NCI-H1092 treated with DMSO at 0.1 percent for 48 hours (cell line): ENCODE measurements at places on chromosomes 1 and 21.

- no peak for DNase-seq
Measured at GRCh38 chr1:99119188-99119587, 114.5 kb upstream of the PLPPR5 start.

DNA sequence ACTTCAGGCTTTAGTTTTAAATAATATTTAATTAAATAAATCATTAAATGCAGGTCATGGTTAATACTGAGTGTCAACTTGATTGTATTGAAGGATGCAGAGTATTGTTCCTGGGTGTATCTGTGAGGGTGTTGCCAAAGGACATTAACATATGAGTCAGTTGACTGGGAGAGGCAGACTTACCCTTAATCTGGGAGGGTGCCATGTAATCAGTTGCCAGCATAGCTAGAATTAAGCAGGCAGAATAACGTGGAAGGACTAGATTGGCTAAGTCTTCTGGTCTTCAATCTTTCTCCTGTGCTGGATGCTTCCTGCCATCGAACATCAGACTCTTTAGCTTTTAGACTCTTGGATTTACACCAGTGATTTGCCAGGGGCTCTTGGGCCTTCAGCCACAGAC lies 85.3 kb downstream of the MAP3K21 start:
- DNase-seq = no peak

GRCh38 chr1:53544728-53545515 lies 85.7 kb downstream of the DMRTB1 start:
- DNase-seq = no peak

DNA sequence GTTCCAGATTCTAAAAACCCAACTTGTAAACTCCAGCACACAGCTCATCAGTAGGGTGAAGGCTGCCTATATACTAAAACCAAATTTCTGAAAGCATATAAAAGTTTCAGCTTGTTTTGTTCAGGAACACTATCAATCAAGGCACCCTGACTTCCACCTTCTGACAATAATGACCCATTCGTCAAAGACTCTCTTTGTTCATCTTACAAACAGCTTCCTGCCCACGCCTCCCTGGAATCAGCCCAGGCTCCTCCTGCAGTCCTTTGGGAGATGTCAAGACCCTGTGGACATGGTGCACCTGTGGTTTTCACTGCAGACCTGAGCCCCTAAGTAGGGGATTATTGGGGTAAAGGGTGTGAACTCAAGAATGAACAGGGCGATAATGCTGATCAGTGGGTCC lies 178.9 kb upstream of the CAMK1G start:
- DNase-seq = no peak

DNA sequence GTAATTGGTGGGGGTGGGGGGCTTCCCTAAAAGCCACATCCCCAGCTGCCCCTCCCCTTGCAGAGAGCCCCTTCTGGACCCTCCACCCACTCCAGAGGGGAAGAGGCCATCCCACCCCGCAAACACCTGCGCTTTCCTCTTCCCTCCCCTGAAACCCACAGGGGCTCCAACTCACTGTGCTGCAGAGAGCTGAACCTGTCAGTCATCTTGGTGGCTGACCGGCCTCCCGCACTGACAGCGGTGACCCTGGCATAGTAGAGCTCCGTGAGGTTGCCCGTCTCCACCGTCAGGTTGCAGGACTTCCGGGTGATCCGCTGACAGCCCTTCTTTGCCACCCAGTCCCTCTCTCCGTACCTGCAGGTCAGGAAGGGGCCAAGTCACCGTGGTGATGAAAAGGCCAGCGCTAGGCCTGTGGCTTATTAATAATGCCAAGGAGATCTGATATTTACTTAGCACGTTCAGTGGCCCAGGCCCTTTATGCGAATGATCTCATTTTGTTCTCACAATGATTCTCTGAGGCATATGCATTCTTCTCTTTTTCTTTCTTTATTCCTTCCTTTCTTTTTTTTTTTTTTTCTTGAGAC lies 5.9 kb downstream of the IL22RA1 start:
- DNase-seq = no peak

GRCh38 chr1:163774401-163774945 lies 452.7 kb downstream of the NUF2 start:
- DNase-seq = no peak

GRCh38 chr1:1782399-1783221 lies 4.3 kb upstream of the NADK start:
- no peak for DNase-seq

GRCh38 chr21:17348357-17348756 lies 164.5 kb upstream of the CXADR start:
- no peak for DNase-seq

GRCh38 chr1:229459815-229460214 lies 25.9 kb upstream of the ACTA1 start:
- no peak for DNase-seq

DNA sequence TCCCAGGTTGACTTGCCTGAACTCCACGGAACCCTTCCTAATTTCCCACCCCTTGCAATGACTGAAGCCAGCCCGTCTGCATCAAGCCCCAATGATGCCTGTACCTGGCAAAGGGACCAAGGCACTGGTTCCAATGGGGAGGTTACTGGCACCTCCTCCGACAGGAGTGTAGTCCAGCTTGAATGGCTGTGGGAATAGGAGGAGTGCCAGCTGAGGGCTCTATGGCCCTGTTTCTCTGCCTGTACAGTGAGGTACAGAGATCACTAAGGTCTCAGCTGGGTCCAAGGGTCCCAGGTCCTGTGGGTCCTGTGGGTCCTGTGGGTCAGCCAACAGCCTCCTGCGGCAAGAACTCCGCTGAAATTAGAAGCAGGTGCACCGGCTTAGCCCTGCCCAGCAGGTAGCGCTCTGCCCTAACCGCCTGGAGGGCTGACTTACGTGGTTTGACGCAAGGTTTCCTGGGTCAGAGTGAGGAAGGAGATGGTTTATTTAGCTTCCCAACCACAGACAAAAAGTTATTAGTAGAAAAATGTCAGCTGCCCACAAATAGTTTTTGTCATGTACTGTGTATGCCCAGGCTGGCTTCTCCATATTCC lies 9.9 kb upstream of the SPRR4 start:
- no peak for DNase-seq

DNA sequence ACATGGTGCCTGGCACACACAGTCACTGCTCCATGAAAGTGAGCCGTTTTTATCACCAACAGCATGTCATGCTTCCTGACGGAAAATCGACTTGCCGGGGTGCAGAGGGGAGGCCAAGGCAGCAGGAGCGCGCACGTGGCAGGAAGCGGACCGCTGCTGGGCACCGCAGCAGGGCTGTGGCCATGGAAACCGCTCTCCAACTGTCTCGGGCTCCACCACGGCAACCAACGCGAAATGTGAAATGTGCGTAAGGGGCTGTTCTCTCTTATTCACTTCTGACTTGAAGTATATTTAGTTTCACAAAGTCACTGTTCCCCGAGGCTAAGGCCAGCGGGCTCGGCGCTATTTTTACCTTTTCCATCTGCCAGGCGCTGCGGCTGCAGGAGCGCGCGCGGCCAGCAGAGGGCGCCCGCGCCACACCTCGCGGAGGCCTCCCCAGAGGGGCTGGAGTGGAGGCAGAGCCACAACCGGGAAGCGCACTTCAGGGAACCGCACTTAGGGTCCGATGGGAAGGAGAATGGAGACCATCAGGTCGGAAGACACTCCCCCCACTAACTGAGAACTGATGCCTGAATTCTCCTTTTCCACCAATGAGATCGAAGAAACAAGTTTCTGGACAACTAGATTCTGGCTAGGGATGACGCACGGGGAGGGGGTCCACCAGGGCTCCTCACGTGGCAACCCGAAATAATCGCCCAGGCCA lies 19.7 kb downstream of the RCC2 start:
- peak; percentile 24 for DNase-seq

DNA sequence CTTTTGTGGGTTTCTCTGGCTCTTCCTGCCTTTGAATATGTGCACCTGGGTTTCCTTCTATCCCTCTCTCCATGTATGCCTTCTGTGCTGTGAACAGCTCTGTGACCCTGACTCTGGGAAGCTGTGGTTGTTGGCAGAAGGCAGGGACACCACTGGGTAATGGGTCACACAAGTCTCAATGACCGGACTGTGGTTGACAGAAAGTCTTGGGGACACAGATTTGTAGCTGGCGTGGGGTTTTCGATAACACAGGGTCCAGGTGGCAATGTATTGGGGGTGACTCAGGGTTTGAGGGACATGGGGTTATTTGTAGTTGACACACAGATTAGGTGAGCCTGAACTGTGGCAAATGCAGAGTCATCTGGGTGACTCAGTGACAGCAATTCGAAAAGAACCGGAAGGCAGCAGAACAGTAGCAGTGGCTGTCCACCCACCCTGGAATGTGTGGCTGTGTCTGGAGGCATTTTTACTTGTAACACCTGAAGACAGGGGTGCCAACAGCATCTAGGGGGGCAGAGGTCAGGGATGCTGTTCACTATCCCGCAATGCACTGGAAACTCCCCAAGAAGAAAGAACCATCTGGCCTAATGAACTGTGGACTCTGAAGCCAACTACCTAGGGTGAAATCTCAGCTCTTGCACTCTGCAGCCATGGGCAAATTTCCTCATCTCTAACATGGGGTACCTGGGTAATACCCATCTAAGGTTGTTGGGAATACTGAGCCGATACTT lies 13.0 kb upstream of the SLC6A9 start:
- no peak for DNase-seq

DNA sequence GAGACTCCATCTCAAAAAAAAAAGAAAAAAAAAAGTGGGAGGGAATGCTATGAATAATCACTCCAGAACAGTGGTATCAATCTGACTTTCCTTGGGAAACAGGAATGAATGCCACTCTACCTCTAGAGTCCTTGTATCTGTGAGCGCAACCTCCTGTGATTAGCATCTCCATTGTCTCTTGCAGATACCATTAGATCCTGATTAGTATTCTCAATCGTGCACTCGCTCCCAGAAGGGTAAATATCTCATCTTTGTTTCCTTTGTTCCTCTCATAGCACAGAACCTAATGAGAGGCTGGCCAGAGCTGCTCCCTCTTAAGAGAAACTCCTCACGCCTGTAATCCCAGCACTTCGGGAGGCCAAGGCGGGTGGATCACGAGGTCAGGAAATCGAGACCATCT lies 184.4 kb upstream of the KCNK2 start:
- no peak for DNase-seq
